ENCODE measurements at places on chromosomes 3 and 15.

- DNase-seq: peak; percentile 48
Observed at GRCh38 chr15:69713726-69714559, 261.3 kb downstream of the RPLP1 start.

- DNase-seq: no peak
Observed at GRCh38 chr3:124094496-124094895, 102.6 kb upstream of the ROPN1 start.

- DNase-seq: no peak
Observed at GRCh38 chr15:51283026-51283425, 55.4 kb downstream of the CYP19A1 start.

GRCh38 chr15:39084674-39085530 lies 496.0 kb upstream of the THBS1 start:
- DNase-seq: no peak

- DNase-seq: no peak
Observed at GRCh38 chr3:174419216-174419615, 439.9 kb upstream of the NAALADL2 start.

GRCh38 chr3:176911579-176911978 lies 285.7 kb downstream of the TBL1XR1 start:
- no peak for DNase-seq

DNA sequence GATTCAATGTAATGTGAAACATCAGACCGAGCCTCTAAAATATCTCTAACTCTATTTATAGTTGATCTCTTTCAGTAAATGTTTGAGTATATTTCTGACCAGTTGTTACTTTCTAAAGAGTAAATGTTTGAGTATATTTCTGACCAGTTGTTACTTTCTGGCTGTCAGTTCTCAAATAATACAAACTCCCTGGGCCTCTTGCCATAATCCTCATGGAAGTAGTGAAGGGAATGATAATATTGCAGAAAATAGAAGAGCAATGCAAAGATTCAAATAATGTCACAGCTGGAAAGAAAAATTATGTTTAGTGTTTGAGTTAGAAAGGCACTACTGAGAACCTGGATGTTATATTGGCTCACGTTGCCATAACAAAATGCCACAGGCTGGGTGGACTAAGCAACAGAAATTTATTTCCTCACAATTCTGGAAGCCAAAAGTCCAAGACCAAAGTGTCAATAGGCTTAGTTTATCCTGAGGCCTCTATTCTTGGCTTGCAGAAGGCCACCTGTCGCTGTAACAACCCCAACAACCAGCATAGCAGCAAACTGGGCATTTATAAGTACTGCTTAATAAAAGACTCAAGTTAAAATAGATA lies 470.6 kb upstream of the BCHE start:
- DNase-seq: no peak

DNA sequence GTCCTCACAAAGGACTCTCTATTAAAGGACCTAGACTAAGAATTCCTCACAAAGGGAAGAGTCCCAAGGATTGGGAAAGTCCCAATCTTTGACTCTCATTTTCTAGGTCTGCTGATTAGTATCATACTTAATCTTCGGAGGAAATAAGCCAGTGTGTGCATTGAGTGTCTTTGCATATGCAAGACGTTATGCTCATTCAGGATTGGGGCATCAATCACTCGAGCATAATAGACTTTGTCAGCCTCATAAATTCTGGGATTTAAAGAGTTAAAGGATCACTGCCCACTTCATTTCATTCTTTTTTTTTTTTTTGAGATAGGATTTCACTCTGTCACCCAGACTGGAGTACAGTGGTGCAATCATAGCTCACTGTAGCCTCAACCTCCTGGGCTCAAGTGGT lies 154.3 kb downstream of the RBPMS2 start:
- no peak for DNase-seq

GRCh38 chr3:73332558-73332957 lies 271.1 kb downstream of the EBLN2 start:
- DNase-seq: no peak

DNA sequence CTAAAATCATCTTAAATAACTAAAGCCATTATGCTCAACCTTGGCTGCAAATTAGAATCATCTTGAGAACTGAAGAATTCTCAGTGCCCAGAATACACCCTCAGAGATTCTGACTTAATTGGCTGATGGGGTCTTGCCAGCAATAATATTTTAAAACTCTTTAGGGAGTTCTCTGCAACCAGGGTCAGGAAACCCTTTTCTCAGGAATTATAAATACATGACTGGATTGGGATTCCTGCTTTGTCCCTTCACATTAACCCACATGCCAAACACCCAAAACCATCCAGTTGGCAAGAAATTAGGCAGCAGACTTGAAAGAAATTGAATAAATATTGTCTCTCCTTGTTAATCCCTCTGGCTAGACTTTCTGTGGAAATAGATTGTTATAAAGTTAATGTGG lies 482.3 kb upstream of the NECTIN3 start:
- DNase-seq: no peak

DNA sequence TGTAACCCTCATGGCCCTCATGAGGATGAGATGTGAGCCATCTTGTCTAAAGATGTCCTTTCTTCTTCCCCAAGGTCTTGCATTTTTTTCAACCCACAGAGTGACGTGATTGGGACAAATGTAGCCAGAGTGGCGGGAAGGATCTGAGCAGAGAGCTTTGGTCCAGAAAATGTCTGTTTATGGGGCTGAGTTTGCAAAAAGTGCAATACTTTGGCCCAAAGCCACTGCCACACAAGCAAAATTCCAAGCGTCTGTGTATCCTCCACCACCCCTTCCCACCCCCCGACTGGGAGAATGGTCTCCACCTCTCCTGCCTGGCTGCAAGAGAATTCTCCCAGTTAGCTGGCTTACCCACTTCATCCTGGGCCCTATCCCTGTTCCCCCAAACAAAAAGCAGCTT lies 246.9 kb upstream of the LRIG1 start:
- no peak for DNase-seq

DNA sequence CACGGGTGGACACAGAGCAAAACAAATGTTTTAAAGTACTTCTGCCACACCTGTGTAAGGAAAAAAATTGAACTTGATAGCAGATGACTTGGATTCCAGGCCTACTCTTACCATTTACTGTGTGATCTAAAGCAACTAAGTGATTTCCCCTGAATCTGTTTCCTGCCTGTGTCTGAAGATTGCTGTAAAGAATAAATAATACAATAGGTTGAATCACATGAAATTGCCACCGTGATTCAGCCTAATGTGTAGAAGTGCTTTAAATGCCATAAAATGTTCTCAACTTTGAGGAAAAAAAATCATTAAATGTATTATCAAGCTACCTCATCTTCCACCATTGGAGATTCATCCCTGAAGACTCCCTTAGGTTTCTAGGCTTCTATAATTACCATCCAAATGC lies 27.6 kb upstream of the NUDT16 start:
- DNase-seq: no peak

- DNase-seq: no peak
Observed at GRCh38 chr3:114411190-114411668, 117.4 kb downstream of the TIGIT start.

- DNase-seq: no peak
Observed at GRCh38 chr15:90994059-90994416, 297 bp downstream of the PRC1 start.

DNA sequence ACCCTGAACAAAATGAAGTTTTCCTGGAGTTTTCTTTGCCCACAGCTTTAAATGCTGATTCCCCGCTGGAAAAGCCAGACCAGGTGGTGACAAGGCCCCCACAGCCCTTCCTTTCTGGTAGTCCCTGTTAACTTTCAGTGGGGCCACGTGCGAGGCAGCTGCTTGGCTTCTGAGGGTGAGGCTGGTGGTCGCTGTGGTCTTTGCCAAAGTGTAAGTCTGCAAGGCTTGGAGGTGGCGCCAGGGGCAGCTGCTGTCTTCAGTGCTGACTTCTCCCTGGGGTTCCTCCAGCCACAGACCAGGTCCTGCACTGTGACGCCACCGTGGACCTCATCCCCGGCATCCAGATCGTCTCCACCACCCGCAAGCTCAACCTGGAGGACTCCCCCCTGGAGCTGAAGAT lies 54.1 kb upstream of the TAMM41 start:
- DNase-seq: no peak

DNA sequence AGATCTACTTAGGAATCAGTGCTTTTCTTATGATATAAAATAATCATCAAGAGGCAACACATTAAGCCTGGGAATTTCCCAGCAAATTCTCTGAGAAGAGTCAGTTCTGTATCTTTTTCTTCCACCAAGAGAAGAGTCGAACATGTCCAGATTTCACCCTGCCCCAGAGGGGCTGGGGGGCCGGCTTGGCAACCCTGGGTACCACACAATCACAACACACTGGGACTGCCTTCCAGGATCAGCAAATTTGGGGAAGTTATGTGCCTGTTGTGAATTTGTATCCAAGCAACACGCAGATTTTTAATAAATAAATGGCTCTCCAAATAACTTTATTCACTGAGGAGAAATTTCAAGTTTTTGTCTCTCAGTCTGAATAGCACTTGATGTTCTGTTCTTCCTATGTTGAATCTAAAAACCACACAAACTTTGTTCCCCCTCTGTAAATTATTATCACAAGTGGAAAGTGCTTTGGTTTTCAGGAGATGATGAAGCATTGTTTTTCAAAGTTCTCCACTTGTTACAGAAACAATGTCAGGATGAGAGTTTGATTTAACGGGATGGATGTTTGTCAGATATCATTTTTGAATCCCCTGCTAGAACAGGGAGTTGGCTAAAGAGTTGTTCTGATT lies 357.2 kb downstream of the ZNF385D start:
- DNase-seq: no peak

GRCh38 chr3:62615258-62615849 lies 242.0 kb upstream of the FEZF2 start:
- DNase-seq: no peak

GRCh38 chr3:171494457-171495109 lies 34.4 kb upstream of the TNIK start:
- DNase-seq: no peak

- no peak for DNase-seq
Observed at GRCh38 chr15:80596521-80596976, 98.6 kb upstream of the ABHD17C start.

DNA sequence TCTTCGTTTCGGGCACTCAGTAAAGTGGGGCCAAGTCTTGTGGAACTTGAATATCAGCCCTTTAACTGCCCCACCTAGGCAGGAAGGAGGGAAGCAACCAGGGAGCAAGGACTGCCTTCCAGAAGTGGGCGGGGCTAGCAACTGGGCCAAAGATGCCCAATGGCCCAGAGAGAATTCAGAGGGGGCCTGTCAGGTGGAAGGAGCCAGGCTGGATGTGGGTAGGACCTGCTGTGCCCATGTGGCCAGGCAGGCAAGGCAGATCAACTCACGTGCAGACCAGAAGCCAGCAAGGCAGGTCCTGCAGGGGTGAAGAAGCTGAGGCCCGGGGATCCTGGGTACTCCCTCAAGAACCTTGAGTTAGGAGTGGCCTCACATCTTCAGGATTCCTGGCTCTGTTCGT lies 5.5 kb downstream of the MAP6D1 start:
- no peak for DNase-seq

GRCh38 chr15:70034596-70034995 lies 63.1 kb downstream of the TLE3 start:
- DNase-seq: no peak

DNA sequence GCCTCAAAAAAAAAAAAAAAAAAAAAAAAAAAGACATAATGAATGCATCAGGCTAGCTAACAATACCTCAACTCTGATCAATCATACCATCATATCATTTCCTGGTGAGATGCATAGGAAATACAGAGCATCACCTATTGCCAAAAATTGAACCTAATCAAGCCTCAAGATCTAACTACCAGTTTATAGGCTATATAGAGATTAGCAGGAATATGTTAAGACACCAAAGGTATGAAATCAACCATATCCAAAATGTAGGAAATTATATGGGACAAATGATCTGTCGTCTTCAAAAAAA lies 387 bp upstream of the VPS33B start:
- no peak for DNase-seq

DNA sequence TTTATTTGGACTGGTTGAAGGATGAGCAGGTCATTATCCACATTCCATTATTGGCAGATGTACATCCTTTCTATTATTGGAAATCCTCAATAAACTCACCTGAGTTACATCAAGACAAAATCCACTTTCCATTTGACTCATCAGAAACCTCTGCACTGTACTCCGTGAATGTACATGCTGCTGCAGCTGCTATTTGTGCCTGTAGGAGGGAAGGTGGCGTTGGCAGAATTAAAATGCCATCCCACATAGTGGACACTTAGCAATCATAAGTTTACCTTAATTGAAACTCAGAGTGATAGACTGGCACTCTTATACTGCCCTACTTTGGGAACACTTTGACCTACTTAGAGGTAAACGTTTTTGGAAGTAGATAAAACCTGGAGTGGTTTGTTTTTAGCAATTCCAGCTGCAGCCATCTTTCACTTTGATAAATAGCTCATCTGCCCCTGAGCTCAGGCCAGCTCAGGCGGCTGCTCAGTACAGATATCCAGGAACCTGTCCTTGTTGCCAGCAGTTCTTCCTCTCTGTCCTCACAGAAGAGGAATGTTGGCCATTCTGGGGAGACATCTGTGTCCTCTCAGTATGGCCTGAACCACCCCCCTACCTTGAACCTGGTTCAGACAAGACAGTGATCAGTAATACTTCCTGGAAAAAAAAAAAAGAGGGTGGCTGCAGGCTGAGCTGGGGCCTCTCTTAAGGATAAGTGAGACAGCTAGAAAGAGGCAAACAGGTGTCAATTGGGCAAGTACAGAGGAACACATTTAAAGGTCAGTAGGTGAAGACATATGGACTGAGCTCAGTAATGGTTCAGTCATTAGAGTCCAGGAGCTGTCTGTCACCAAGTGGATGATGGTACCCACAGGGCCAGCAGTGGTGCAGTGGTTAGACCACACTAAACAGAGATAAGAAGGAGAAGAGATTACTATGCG lies 153.4 kb upstream of the UMPS start:
- no peak for DNase-seq

- no peak for DNase-seq
Observed at GRCh38 chr3:151501923-151502632, 41.2 kb upstream of the IGSF10 start.

- no peak for DNase-seq
Observed at GRCh38 chr3:4270720-4271119, 32.4 kb upstream of the SETMAR start.

DNA sequence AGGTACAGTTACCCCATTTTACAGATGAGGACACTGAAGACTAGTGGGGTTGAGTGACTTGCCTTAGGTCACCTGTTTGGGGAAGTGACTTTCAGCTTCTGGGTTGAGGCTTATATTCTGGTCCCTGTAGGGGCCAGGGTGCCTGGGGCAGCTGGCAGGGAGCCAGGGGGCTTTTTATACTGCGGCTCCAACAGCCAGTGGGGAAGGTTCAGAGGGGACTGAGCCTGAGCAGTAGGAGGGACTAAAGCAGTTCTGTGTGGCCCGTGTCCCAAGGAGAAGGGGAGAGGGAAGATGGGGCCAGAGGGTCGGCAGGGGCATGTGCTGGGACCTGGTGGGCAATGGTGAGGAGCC lies 37.7 kb downstream of the SLC6A6 start:
- no peak for DNase-seq

- no peak for DNase-seq
Observed at GRCh38 chr15:93614386-93615104, 525.5 kb upstream of the RGMA start.

GRCh38 chr3:112805126-112805525 lies 41.5 kb downstream of the CD200R1L start:
- DNase-seq: no peak

- no peak for DNase-seq
Observed at GRCh38 chr3:113844622-113845222, 6.1 kb downstream of the GRAMD1C start.

Measured in activated CD4-positive, alpha-beta T cell treated with anti-CD3 and anti-CD28 coated beads, Interleukin-2, amount 50 U/mL, for 4 hours (primary cell).